GM12865 (cell line): ENCODE measurements at places on chromosomes 7 and 10.
A peak's percentile ranks its signal among the peaks of the same experiment; 100 is the strongest.

DNA sequence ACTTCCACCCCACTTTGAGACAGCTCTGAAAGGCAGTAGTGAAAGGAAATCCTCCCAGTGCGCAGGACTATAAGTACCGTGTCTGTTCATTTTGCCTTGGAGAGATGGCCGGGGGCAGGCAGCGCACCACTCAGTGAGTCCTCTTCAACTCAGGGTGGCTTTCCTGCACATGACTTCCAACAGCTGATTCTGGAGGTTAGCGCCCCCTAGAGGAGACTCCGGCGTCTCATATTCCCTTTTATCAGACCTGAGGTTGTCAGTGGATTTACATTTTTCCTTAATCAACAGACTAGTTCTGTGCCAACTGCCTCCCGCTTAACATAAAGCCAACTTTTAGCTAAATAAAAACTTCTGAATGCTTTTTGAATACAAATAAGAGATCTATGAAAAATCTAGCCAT is 101.0 kb downstream of the HERPUD2 start:
- DNase-seq: peak; percentile 33

- no peak for DNase-seq
Observed at GRCh38 chr7:126804604-126805003, 448.1 kb downstream of the GRM8 start.

- DNase-seq: no peak
Observed at GRCh38 chr10:60367431-60367830, 22.2 kb downstream of the ANK3 start.

DNA sequence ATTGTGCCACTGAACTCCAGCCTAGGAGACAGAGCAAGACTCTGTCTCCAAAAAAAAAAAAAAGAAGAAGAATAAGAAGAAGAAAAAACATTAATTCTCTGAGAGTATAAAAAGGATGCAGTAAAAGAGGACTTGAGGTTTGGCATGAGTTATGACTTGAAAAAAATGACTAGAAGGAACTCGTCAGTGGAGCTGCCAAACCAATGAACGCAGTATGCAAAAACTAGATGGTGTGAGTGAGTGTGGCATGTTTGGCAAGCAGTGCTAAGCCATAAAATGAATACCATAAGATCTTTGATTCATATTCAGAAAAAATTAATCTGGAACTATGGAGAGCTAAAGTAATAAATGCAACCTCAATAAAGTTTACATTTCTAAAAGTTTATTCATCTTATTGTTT is 68.6 kb upstream of the MEOX2 start:
- DNase-seq: no peak

DNA sequence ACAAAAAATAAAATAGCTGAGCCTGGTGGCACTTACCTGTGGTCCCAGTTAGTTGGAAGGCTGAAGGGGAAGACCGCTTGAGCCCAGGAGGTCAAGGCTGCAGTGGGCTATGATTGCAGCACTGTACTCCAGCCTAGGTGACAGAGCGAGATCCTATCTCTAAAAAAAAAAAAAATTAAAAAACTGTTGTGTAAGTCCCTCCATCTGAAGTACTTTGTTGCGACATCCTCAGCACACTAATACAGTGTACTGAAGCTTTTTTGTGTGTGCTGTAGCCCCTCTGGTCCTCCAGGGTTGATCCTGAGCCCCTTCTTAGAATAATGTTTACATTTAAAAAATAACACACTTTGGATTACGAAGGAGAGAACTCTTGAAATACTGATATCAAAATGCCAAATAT is 71.3 kb downstream of the PFKFB3 start:
- DNase-seq: no peak

DNA sequence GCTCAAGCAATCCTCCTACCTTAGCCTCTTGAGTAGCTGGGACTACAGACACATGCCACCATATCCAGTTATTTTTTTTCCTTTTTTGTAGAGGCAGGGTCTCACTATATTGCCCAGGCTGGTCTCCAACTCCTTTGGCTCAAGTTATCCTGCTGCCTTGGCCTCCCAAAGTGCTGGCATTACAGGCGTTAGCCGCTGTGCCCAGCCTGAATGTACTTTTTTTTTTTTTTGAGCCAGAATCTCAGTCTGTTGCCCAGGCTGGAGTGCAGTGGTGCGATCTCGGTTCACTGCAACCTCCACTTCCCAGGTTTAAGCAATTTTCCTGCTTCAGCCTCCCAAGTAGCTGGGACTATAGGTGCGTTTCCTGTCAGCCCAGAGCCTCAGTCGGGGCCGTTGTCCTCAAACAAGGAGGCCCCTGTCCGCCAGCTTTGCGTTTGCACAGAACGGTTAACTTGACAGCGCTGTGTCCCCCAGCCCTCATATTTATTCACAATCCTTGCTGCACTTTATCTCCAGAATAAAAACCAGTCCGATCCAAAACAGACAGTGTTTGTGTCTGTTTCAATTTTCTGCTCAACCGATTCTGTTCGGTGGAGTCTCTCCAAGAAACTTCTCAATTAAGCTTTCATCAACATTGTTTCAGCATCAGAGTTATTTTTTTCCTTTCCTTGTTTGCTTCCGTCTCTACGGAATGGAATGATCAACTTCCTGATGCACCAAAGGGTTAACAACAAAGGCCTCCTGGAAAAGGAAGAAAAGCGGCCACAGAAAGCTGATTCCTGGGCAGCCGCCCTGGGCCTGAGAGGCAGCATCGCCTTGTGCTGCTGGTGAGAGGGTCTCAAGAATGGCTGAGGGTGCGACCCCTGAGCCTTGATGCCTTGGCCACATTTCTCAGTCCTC is 64.5 kb downstream of the PDIA4 start:
- no peak for DNase-seq

GRCh38 chr7:150964593-150965111 is 13.5 kb downstream of the KCNH2 start:
- DNase-seq: no peak

DNA sequence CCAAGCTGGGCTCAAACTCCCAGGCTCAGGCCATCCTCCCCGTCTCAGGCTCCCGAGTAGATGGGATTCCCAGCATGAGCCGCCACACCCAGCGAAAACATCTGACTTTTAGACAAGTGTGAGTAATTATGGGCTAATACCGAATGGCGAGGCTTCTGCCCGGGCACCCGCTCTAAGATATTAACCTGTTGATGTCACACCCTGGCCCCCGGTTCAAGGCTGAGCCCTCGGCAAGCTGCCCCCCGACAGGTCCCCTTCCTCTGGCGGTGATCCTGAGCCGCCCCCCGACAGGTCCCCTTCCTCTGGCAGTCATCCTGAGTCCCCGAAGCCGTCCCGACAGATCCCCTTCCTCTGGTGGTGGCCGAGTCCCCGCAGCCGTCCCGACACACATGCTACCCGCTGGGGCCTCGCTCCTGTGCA is 5.2 kb downstream of the PSMG3 start:
- DNase-seq: no peak

GRCh38 chr10:73810735-73811465 is 498 bp downstream of the NDST2 start:
- DNase-seq: peak; percentile 69

DNA sequence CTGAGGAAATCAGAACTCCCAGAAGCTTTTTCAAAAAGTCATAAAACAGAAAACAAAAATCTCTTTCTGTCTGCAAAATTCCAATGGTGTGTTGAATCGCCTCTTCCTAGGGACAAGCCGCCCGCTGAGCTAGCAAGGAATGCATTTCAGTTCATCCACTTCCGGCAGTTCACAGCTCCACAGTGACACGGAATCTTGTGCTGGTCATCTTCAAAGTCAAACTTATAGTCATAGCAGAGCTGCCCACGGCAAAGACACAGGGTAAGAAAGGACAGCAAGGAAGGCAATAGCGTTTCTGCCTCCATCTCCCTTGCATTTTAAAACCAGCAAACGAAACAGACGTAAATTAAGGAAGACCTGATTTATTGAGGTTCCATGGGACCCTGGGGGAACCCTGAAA is 111.2 kb downstream of the GALNT11 start:
- no peak for DNase-seq

- no peak for DNase-seq
Observed at GRCh38 chr7:46557295-46557711, 636.2 kb upstream of the IGFBP3 start.

- DNase-seq: no peak
Observed at GRCh38 chr10:128520211-128520815, 394.1 kb upstream of the MKI67 start.

GRCh38 chr7:115680921-115681320 is 349.6 kb downstream of the TFEC start:
- no peak for DNase-seq

GRCh38 chr10:89458784-89459183 is 44.4 kb downstream of the IFIT5 start:
- DNase-seq: no peak

GRCh38 chr7:16295558-16295957 is 125.8 kb downstream of the CRPPA start:
- no peak for DNase-seq

DNA sequence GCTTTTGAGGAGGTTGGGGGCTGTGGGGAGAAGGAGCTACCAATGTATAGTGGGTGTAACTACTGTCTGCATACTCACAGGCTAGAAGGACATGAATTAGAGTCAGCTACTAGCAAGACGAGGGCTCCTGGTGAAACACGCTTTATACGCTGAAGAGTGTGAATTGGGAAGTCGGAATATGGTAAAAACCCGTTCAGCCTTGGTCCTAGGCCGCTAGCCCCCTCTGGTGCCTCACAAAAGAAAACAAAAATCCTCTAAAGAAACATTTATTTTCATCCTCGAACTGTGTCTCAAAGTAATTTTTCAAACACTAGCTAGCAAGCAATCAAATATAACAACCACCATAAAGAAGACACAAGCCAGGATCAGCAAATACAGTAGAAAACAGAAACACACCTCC is 338.1 kb upstream of the SEMA3C start:
- DNase-seq: no peak

DNA sequence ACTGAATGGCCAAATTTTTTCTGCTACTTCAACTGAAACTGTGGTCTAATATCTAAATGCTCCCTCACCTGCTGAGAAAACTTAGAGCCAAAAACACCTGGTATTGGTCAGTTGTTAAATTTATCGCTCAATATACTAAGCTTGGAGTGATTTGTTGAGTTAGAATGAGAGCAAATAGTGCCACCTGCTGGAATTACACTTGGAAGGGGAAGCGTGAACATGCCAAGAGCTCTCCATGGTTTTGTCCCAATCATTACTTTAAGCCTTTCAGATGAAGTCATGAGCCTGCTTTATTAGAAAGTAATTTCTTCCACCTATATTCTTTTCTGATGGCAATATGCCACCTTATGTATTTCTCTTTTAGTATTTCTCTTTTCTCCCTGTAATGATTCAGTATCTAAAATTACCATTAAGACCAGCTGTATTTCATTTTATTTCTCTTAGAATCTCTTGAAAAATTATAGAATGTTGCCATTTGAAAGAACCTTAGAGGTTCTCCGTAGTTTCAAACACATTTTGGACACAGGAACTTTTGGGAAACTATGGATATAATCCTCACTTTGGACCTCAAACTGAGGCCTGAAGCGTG is 447.8 kb upstream of the C7orf33 start:
- peak; percentile 42 for DNase-seq

- DNase-seq: no peak
Observed at GRCh38 chr10:34966451-34966850, 123.7 kb downstream of the CUL2 start.

GRCh38 chr10:116542007-116542677 is 3.6 kb upstream of the PNLIP start:
- no peak for DNase-seq

- DNase-seq: no peak
Observed at GRCh38 chr7:29971566-29972314, 17.9 kb downstream of the SCRN1 start.

- no peak for DNase-seq
Observed at GRCh38 chr7:21020667-21021066, 234.0 kb upstream of the SP8 start.

DNA sequence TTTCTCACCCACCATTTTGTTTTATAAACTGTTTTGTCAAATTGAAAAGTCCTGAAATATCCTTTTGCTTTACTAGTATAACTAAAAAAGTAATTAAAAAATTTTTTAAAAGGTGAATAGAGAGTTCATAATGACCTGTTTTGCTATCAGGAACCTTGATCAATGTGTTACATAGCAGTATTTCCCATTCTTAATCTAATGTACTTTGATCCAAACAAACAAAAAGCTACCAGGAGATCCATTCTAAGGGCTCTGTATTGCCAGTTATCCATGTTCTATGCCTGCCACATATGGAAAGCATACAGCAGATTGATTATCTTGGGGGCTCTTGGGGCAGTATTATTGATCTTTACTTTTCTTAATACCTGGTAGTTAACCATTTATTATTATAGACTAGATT is 32.1 kb downstream of the ZMYND11 start:
- DNase-seq: no peak

- no peak for DNase-seq
Observed at GRCh38 chr10:1724921-1725488, 12.3 kb downstream of the ADARB2 start.

GRCh38 chr7:7529328-7529727 is 6.3 kb downstream of the COL28A1 start:
- no peak for DNase-seq

DNA sequence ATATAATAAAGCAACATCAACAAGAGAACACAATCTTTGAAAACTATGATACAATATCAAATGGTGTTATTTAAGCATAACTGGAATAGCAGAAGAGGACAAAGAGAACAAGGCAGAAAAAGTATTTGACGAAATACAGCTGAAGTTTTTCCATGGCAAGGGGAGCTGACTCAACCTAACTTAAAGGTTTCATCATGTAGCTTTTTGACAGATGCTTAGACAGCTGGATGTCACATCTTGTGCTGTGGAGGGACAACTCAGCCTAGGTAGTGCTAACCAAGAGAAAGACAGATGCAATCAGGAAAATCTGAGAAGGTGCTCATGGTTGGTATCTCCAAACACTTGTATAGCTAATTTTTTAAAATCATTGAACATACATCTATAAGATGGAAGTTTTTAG is 208.2 kb downstream of the TFEC start:
- no peak for DNase-seq

DNA sequence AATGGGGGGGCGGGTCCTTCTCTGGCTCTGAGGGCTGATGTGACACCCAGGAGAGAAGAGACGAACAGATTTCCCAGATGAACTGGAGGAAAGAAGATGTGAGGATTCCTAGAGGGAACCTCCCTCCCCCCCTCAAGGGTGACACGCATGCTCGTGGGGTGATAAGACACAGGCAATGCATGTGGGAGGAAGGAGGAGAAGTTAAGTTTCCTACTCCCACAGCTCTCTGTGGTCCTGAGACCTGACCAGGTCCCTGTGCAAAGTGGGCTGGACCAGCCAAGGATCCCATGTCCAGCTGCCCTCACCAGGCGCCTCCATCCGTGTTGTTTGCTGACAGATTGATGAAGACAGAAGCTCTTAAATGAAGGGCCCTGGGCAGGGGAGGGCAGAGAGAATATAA is 112.6 kb downstream of the SH3PXD2A start:
- no peak for DNase-seq

GRCh38 chr7:118153551-118154177 is 30.3 kb upstream of the LSM8 start:
- peak; percentile 52 for DNase-seq
